ENCODE measurements at places on chromosomes 11 and 22.

- no peak for DNase-seq
Observed at GRCh38 chr11:105975128-105975527, 46.9 kb downstream of the MSANTD4 start.

- DNase-seq: no peak
Observed at GRCh38 chr11:79369055-79369454, 71.8 kb downstream of the TENM4 start.

DNA sequence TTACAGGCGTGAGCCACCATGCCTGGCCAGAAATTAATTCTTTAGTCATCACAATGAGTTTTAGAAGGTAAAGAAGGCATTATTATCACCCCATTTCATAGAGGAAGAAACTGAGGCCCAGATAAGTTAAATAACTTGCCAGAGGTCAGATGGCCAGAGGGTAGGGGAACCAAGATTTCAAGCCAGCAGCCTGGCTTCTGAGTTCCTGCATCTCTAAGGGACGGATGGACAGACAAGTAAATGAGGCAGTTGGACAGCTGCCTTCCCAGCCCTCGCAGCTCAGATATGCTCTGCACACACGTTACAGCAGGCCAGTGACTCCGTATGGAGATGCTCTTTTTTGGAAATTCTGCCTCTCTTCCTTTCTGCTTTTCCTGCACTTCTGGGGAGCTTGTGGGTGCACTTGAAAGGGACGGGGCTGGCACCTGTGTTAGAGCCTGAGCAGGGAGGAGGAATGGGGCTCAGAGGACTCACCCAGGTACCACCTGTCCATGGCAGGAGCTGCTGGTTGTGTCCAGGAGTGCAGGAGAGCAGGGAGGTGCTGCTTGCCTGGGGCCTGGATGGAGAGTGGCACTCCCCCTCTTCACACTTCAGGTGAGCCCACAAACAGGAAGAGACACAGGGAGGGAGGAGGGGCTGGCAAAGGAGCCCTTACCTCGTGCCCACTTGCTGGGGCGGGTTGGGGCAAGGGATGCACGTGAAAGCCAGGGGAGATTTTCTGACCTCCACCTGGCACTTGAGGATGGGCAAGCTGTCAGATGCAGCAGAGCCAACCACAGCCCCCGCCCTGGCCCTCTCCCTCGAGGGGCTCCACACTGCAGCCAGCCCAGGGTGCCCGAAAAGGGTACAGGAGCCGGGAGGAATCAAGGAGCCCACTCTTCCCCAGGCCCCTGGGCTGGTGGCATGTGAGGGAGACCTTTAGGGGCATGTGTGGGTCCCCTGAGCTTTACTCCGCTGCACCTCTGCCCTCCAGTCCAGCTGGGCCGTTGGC lies 3.3 kb upstream of the FXYD2 start:
- DNase-seq: peak; percentile 24

- no peak for DNase-seq
Observed at GRCh38 chr22:19703869-19704268, 10.4 kb upstream of the SEPTIN5 start.

GRCh38 chr11:118147502-118147901 lies 5.1 kb downstream of the SCN4B start:
- DNase-seq: no peak

DNA sequence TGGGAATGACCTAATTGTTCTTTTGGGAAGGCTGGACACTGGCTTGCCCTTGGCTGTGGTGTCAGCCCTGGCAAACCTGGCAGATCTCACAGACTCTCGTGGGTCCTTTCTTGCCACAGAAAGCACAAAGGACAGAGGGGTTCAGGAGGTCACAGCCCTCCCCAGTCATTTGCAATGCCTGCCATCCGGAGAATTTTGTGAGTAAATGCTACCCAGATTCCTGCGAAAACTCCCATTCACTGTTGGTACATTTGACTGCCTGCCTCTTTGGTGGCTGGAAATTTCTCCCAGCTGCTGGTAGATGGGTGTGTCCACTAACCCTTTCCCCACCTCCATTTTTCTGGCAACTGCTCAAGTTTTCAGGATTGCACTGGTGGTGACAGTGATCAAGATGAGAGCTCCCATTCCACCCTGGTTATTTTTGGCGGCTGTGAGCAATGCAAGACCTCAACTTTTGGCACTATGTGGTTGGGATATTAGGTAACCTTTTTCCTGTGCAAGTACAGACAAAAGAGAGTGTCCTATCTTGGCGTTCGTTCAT lies 155.7 kb downstream of the NAV2 start:
- no peak for DNase-seq

DNA sequence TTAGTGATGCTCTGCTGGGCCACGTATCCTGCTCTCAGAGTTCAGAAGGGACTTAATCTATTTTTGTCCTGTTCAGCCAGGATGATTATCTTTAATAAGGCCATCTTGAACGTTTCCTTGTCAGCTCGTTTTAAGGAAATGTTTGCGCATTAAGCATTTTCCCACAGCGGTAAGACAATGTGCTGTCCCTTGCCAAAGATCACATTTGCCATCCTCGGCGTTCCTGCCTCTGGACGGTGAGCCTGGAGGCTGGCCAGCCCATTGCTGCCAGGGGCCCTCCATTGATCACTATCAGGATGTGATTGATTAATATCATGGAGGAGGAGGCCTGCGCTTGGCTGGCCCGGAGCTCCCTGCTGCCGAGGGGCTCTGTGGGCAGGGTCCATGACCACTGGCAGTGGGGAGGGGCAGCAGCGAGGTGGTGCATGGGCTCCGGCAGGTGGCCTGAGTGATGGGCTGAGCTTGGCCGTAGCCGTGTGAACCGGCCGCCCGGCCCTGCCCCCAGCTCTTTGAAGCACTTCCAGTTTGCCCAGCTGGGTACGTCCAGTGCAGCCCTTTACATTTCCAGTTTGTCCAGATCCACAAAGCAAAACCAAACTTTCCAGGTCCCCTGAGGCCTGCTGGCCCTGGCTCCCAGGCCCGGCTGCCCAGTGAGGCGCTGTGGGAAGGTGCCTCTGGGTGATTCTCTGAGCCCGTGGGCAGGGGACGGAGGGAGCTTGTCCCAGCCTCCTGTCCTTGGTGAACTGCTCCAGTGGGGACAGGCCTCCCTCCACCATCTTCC lies 49.5 kb upstream of the SMIM38 start:
- no peak for DNase-seq

DNA sequence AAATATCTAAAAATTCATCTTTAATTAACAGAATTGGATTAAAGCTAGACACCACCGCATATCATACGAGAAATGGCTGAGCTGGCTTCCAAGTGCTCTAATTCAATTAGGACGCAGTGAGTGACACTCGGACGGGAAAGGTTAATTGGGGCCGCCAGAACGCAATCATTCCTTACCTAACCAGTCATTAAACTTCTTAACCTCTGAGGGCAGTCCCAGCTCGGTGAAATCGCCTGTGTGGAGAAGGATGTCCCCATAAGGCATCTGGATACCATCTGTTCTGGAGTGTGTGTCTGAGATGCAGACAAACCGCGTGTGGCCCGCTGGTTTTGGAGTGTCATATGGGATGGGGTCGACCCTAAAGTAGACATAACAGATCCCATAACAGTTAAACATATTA lies 50.3 kb downstream of the MPPED2 start:
- no peak for DNase-seq

GRCh38 chr11:117837070-117837776 lies 12.7 kb upstream of the FXYD2 start:
- peak; percentile 20 for DNase-seq

DNA sequence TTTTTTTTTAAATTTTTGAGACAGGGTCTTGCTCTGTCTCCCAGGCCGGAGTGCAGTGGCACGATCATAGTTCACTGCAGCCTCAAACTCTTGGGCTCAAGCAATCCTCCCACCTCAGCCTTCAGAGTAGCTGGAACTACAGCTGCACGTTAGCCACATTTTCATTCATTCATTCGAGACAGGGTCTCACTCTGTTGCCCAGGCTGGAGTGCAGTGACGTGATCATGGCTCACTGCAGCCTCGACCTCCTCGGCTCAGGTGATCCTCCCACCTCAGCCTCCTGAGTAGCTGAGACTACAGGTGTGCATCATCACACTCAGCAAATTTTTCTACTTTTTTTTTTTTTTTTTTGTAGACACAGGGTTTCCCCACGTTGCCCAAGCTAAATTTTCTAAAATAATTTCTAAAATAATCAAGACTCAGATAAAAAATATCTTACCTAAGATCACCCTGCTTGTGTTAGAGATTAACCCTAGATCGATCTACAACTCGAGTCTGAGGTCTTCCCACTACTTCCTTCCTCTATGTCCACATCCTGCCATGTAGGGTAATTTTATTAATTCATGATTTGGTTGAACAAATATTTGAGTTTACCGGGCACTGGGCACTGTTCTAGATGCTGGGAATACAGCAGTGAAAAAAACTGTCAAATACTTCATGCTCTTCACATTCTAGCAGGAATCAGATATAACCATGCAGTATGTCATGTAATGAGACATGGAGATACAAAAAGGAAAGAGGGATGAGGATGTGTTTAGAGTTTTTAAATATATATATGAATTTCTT lies 15.1 kb downstream of the EIF4G2 start:
- DNase-seq: no peak

DNA sequence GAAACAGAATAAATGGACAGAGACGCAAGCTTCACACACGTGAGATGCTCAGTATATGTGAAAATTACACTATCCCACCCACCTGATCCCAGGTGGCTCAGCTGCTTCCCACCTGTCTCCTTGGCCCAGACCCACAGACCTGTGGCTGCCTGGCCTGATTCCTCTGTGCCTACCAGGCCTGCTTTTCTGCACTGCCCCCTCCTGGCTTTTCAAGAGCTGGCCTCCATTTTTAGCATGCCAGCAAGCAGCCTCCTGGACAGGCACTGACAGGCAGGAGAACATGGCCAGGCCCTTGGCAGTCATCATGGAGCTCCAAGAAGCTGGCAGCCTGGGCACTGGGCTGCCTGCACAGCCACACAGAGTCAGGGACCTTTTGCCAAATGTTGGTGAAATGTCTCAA lies 79.5 kb upstream of the HMGXB4 start:
- DNase-seq: no peak

DNA sequence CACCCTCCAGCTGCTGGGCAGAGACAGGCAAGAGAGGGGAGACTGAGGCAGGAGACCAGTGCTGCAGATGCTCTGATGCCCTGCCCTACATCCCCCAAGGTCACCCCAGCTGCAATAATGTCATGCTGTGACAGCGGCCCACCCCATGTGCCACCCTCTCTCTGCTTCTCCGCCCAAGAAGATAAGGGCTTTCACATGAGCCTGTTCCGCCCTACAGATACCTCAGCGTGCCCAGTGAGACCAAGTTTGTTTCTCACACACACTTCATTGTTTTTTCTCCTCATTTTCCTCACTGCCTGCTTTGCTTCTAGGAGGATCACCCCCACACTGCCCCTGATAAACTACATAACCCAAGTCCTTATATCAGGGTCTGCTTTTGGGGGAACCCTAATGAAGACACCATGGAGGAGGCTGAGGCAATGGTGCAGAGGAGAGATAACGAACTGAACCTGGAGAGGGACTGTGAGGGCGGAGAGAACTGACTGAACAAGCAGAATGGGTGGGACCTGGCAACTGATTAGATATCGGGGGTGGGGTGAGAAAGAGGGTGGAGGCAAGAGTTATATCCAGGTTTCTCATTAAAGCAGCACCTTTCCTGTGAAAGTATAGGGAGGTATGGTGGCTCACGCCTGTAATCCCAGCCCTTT lies 37.5 kb upstream of the TSKU start:
- peak; percentile 66 for DNase-seq

DNA sequence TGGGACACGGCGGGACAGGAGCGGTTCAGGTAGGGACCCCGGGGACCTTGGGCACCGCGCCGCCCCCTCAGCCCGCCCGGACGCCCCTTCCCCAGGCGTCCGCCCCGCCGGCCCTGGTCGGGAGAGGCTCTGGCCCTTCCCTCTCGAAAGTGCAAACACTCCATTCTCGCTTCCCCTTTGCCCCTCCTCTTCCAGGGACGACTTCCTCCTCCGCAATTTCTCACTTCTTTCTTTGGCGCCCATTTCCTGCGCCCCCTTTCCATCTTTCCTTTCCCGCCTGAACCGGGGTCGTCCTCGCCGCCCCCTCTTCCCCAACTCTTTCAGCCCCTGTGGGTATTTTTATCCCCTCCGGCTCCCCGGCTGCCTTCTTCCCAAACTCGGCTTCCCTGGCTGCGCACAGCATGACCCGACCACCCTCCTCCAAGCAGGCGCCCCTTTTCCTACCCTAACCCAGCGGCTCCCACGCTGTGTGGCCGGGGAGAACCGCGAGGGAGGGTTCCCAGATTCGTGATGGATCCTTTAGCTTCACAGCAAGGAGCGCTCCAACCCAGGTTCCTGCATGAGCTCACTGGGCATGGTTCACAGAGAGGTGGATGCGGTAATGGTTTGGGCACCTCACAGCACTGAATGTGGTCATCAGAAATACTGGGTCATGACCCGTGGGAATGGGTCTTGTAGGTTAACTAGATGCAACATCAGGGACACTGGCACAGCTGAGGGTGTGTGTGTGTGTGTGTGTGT lies 689 bp downstream of the RAB39A start:
- DNase-seq: no peak

- no peak for DNase-seq
Observed at GRCh38 chr22:25146307-25146706, 53.4 kb upstream of the CRYBB3 start.

GRCh38 chr11:128246810-128247594 lies 340.4 kb downstream of the ETS1 start:
- peak; percentile 38 for DNase-seq

DNA sequence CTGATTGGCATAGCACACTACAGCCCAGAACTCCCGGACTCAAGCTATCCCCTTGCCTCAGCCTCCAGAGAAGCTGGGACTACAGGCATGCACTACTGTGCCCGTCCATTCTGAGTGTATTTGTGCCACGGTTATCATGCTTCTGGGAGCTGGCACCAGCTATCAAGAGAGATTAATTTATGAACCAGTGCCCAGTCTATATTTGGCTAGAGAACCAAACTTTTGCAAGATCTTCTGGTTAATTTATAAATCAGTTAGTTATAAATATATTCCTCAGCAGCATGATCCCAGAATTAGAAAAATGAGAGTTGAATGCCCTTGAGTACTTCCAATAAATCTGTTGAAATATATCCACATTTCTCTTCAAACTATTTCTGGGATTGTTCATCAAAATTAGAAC lies 67.5 kb upstream of the OR5AN1 start:
- peak; percentile 40 for DNase-seq

DNA sequence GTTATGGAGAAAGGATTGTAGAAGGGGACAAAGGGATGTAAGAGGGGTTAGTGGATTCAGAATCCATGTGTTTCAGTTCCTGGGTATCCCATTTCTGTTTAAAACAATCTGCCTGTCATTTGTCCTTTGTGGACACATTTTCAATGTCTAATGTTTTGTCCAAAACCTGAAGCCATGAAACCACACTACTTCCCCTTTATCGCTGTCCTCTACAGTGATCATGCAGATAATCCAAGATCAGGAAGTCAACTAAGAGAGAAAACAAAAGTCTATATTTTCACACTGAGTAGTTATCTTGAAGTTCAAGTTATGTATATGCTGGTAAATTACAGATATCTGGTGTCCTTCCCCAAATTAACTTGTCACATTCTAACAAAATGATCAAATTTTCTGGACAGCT lies 457.0 kb downstream of the NTM start:
- DNase-seq: no peak

GRCh38 chr11:12066799-12067508 lies 43.4 kb upstream of the MICAL2 start:
- DNase-seq: peak; percentile 71

GRCh38 chr11:129596351-129596750 lies 219.3 kb upstream of the TMEM45B start:
- DNase-seq: no peak

GRCh38 chr11:12868315-12869073 lies 140.6 kb upstream of the RASSF10 start:
- DNase-seq: no peak
